ENCODE measurements at places on chromosomes 16 and 17.

- no peak for DNase-seq
These were observed 92.1 kb upstream of the HLF start for GRCh38 chr17:55172612-55173011.

GRCh38 chr16:56916571-56917403, 15.2 kb upstream of the HERPUD1 start:
- no peak for DNase-seq

GRCh38 chr17:11122908-11123307, 118.1 kb upstream of the SHISA6 start:
- DNase-seq = no peak

DNA sequence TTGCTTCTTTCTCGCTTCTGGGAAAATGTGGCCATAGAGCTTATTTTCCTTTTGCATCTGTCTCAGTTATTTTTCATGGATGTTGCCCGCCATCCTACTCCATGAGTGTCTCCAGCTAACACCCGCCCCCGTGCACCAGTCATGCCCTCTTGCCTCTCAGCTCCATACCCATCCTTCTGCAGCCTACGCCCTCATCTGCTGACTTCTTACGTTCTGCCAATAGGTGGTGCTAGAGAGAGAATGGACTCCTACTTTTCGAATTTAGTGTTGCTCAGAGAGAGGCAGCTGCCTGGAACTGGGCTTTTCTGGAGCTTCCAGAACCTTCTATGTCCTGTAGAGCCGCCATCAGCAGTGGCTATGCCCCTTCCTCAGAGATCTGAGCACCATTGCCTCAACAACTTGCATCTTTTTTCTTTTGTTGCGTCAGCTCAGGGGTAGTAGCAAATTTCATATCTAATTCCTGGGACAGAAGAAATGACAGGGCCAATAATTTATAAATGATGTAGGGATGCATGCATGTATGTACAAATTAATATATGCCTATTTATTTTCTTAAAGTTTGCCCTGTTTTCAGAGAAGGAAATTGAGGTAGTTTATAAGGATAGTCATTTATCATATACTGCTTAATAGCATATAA, 119.7 kb upstream of the MYOCD start:
- peak; percentile 48 for DNase-seq

DNA sequence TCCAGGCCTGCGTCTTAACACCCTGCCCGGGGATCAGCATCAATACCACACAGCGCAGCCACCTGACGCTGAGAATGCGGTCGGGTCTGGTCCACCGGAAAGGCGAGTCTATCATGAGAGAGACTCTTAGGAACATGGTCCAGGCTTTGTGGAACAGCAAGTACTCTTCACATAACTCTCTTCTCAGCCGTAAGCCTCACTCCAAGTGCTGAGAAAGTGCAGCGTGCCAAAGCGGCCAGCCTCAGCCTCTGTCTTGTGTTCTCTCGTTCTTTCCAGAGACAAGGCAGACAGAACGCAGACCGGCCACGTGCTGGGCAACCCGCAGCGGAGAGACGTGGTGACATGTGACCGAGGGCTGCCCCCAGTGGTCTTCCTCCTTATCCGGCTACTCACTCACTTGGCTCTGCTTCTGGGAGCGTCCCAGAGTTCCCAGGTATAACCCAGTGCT, 34.4 kb upstream of the ENDOV start:
- DNase-seq = no peak

- DNase-seq = no peak
These were observed 9.2 kb downstream of the ZDHHC7 start for GRCh38 chr16:85002099-85002541.

DNA sequence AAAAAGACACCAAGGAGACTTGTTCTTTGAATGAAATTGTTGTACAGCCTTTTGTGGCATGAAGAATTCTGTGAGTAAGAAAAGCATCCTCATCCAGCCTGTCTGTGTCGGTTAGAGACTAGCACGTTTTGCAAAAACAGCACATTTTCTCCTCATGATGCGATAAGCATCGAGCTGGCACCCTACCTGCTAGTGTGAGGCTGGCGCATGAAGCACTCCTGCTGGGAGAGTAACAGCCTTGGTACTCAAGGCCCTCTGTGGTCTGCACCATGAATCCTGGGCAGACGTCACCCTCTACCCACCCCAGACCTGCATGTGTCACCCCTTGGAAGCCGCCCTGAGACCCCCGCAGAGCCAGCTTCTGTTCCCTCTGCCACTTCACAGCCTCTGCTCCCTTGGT, 92.6 kb upstream of the TMEM132E start:
- no peak for DNase-seq

DNA sequence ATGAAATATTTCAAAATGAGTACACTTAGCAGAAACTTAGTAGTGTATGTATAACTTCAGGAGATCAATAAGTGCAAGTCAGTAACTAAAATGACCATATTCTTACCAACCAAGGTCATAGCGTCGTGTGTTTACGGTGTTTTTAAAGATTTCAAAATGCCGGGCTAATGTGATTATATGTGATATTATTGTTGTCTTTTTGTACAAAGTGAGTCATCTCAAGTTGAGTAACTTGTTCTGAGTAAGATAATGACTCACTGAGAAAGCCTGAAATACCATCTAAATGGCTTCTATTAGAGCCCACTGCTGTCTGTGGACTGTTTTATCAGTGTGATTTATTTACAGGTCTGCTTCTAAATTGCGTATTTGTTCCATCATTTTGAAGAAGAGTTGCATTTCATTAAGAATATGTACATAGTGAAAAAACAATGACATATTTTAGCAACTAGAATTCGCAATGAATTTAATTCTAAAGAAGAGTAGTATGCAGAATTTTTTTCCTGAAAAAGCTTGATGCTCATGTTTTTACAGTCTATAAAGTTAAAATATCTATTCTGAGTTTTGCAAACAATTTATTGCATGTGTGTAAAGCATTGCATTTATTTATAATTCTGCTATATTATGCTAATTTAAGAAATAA, 12.7 kb downstream of the KRT12 start:
- peak; percentile 74 for DNase-seq

GRCh38 chr17:68301438-68301959, 10.2 kb downstream of the ARSG start:
- no peak for DNase-seq

DNA sequence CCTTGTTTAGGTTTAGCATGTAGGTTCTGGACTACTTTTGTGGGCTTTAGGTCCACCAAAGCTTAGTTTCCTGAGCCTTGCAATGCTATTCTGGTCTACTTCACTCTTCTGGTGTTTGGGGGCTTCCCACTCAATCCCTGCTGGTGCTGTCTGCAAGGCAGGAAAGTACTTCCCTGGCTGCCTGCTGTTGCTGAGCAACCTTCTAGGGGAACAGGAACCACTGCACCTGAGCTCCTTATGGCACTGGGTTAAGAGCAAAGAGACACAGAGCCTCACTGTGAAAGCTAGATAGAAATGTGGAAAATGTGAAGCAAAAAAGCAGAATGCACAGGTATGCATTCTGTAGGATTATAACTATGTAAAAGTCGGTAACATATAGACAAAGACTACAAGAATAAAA, 17.0 kb downstream of the MPO start:
- DNase-seq = no peak

DNA sequence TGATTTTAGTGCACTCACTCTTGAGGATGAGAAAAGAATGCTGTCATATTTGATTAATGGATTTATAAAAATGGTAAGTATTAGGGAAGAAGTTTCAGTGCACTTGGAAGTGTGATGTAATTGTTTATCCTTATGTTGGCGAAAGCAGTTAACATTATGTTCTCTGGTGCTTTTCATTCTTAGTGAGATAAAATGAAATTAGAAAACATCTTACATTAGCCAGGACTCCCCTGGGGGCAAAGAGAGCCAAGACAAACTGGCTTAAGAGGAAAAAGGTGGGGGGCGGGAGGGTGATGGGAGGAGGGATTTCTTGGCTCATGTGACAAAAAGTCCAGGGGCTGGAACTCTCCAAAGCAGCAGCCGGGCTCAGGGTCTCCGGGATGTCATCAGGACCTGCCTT, 73.2 kb downstream of the KNOP1 start:
- DNase-seq = no peak

DNA sequence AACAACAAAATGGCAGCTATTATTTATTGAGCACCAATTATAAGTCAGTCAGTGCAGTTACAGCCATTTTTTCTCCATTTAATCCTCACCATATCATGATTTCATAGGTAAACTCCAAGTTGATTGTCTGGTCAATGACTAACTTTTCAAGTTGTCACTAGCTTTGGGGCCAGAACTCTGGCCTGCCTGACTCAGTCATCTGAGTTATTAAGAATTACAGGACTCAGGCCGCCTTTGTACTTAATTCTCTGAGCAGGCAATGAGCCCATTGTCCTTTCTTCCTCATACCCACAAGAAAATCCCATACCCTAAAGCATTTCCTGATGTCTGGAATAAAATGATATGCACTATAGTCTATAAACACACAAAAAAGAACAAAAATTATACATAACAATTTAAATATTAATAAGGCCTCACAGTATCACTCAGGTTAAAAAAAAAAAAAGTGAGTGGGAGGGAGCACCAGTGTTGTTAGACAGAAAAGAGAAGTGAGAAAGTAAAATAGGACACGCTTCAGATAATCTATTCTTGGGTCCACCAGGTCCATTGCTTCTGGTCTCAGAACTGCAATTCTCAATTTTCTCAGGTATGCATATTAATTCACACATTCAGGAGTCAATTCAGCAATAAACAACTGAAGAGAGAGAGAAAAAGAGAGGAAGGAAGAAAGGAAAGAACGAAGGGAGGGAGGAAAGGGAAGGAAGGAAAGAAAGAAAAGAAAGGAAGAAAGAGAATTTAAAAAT, 70.2 kb downstream of the SPAG9 start:
- no peak for DNase-seq

GRCh38 chr16:49586466-49587450, 213.2 kb downstream of the C16orf78 start:
- DNase-seq = no peak

DNA sequence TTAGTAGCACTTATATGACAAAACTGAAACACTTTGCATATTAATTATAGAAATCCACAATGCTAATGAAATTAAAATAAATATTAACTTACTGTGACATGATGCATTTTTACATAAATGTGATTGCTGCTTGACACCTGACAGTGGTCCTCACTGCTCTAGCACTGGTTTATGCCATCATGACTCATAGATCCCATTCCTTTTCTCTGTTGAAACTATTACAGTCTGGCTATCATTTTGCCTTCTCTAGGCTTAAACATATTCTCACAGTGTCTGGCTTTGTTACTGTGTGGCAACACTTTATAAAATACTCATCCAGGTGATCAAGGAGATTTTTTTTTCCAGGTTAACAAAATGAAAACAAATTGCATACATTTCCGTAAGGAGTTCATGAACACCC, 108.0 kb downstream of the MRTFB start:
- DNase-seq = no peak

GRCh38 chr16:53732296-53732929, 28.5 kb downstream of the FTO start:
- DNase-seq = no peak

- DNase-seq = peak; percentile 53
These were observed 44.1 kb downstream of the COG7 start for GRCh38 chr16:23408823-23409298.

DNA sequence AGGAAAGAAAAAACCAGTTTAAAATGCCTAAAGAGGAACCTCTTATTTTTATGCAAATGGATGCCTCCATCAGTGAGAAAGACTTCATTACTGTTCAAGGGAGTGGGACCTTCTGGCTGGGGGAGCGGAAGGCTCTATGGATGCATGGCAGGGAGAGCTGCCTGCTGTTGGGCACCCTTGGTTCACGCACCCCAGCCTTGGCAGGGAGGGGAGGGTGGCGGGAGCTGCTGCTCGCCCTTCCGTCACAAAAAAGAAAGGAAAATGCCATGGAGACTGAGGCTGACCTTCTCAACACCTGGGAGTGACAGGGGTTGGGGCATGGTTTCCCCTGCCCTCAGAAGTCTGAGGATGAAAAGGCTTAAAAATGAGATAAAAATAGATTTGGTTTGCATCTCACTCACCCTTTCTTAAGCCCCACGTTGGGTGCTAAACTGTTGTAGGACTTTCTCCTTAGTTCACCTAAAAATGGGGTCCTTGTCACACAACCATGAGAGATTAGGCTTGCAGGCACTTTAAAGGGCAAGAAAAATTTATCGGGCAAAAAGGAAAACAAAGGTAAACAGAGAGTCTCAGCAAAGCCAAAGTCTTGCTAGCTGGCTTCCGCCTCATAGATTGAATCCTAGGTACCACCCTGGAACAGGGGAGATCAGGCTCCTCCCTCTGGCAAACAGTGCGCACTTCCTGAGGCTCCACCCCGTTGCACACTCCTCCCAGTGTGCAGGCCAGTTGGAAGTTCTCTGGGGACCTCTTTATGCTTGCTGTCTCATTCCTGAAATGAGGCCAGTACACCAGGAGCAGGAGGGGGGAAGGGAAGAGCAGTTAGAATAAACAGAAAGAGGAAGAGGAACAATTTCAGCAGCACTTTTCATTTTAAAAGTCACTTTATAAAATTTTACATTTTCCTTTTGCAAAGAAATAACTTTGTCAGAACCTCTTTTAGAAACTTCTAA, 31.6 kb downstream of the PHKB start:
- peak; percentile 72 for DNase-seq

GRCh38 chr17:76074390-76075363, at the start of gene GALR2:
Gene GALR2, plus strand, starts transcription at chr17:76074781. Its CDS starts 103 bp downstream, at chr17:76074884.
- no peak for DNase-seq

DNA sequence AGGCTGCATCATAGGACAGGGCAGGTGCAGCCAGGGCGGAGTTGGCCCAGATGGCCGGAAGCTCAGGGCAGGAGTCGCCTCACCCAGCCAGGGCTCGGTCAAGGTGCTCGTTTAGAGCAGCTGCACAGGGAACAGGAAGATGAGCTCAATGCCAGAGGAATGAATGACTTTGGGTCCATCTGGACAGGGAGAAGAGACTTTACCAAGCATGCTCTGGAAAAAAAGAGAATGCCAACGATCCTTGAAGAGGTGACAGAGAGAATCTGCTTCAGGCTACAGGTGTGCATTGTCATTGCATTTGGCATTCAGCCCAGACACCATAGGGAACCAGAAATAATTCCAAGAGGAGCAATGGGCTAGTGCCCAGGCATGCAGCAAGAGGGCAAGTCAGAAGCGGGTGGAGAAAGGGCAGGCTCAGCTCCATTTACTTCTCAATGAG, 6.7 kb upstream of the MPP3 start:
- peak; percentile 38 for DNase-seq

GRCh38 chr17:81250286-81251093, 11.4 kb downstream of the NDUFAF8 start:
- DNase-seq = no peak

- no peak for DNase-seq
These were observed 390 bp downstream of the ZNRF1 start for GRCh38 chr16:74999219-74999608.

GRCh38 chr17:77449908-77450741, 309.4 kb downstream of the SEC14L1 start:
- DNase-seq = peak; percentile 47

DNA sequence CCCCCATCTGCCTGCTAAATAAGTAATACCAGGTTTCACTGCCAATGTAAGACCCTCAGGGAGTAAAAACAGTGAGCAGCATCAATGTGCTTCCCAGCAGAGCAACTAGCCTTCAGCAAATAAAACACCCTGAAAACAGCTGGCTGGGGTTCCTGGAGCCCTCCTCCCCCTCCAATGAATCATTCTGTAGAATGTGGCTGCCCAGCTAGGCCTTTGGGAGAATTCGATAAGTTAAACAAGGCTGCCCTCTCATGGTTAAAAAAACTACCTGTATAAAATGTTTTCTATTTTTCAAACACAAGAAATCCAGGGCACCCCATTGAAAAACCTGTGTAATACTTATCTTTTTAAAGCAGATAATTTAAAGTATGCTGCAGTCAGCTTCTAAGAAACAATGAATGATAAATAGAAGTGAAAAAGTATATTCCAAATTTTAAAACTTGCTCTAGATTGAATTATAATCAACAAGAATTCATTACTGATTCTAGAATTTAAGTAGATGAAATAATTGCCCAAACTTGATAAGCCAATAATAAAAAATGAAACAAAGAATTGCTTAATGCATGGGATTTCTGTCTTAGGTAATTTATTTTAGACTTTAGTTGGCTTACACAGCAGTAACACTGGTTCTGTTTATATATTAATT, 9.4 kb upstream of the TOM1L1 start:
- DNase-seq = peak; percentile 81

Measured in H4 (cell line).